Kasumi-1 (cell line): ENCODE measurements at places on chromosomes 1 and 21.

GRCh38 chr1:41365772-41366454 is 4.7 kb downstream of the FOXO6 start:
- no peak for DNase-seq

DNA sequence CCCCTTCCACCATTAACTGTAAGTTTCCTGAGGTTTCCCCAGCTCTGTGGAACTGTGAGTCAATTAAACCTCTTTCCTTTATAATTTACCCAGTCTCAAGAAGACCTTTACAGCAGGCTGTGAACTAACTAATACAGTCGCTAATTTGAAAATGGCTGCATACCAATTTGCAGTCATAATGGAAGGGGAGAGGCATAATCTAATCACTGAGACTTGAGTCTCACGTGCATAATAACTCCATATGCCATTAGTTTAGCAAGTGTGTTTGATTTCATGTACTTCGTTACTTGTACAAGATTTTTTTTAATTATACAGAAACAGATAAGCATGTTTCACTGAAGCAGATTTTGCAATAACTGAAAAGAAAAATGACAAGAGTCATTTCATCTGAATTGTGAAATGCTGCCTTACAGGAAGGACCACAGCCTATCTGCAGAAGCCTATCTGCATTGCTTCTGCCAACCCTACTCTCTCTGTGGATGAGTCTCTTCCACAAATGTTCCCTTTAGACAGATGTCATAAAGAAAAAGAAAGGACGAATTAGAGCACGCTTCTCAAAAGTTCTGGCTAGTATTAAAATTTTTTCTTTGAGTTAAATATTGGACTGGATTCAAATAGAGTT is 99.1 kb downstream of the PTGER3 start:
- DNase-seq = no peak

- DNase-seq = no peak
These were observed 91.4 kb upstream of the CTTNBP2NL start for GRCh38 chr1:112304612-112305011.

DNA sequence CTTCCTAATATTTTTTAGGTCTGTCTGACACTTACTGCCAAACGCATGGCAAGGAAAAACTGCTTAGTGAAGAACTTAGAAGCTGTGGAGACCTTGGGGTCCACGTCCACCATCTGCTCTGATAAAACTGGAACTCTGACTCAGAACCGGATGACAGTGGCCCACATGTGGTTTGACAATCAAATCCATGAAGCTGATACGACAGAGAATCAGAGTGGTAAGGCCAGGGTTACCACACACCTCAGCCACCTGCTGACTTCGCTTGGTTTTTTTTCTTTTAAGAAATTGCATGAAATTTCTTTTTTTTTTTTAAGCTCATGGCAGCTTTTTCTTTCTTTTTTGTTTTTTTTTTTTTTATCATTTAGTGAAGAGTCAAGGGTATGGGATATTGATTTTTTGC is 17.2 kb downstream of the ATP1A1 start:
- no peak for DNase-seq

- DNase-seq = no peak
These were observed 405.3 kb upstream of the PRMT6 start for GRCh38 chr1:106651028-106651762.

- no peak for DNase-seq
These were observed 54.3 kb upstream of the C1orf198 start for GRCh38 chr1:230922620-230923019.

- no peak for DNase-seq
These were observed 132.9 kb upstream of the RAB4A start for GRCh38 chr1:229138058-229138457.

DNA sequence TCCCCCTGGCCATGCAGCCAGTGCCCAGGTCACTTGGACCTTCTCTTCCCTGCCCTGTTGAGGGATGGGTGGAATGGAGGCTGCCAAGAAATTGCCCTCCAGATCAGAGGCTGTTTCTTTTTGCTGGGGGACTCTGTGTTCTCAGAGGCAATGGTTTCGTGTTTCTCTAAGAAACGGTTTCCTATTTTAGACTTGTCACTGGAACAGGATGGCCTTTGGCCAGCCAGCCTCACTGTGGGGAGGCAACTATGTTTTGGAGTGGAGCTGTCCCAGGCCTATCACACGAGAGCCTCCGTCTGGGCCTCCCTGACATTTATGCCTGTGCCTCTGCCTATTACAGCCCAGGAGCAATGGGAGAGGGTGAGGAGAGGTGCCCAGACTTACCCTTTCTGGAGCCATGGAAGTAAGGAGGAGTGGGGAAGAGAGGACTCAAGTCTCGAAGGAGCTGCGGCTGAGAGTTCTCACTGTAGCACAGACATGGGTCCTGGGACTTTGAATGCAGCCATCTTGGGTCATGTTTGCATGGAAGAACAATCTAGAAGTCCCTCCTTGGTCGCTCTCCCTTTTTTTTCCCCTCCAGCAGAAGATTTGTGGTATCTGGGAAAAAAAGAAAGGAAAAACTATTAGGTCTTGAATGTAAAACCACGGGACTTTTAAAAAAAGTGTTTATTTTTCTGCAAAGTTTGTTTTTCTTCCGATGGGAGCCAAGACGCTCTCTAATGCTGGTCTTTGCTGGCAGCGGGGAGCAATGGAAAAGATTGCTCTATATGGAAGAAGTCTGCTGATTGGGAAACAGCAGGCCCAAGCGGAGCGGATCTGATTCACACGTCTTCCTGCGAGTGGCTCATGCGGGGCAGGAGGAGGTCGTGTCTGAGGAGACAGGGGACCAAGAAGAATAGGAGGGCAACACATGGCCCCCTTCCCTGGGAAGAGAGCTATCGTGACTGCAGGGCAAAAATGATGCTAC is 219.2 kb downstream of the FOXD2 start:
- no peak for DNase-seq

GRCh38 chr21:34526618-34527290 is 14.7 kb upstream of the KCNE1 start:
- no peak for DNase-seq

- DNase-seq = no peak
These were observed 12.2 kb downstream of the TXNIP start for GRCh38 chr1:145983960-145984830.

DNA sequence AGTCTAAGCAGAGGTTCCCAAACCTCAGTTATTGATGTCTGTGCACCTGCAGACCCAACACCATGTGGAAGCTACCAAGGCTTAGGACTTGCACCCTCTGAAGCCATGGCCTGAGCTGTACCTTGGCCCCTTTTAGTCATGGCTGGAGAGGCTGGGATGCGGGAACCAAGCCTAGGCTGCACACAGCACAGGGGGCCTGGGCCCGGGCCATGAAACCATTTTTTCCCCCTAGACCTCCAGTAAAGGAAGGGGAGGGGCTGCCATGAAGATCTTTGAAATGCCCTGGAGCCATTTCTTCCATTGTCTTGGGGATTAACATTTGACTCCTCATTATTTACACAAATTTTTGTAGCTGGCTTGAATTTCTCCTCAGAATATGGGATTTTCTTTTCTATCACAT is 265.9 kb downstream of the PDE4B start:
- DNase-seq = no peak

GRCh38 chr1:17020502-17020901 is 8.8 kb upstream of the ATP13A2 start:
- DNase-seq = no peak

DNA sequence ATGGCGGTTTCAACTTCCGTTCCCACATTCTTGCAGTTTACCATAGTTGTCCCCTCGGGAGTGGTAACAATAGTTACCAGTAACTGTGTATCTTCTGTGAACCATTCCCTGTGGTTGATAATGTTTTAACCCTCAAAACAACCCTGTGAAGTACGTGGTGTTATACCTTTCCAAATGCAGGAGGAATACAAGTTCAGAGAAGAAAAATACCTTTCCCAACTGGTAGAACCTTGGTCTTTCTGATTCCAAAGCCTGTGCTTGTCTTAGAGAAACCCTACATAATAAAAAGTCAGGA is 789 bp downstream of the BTF3L4 start:
- no peak for DNase-seq

- DNase-seq = peak; percentile 29
These were observed 648 bp upstream of the ADAR start for GRCh38 chr1:154608397-154609270.

- no peak for DNase-seq
These were observed 174.3 kb downstream of the LYPLAL1 start for GRCh38 chr1:219347921-219348391.

DNA sequence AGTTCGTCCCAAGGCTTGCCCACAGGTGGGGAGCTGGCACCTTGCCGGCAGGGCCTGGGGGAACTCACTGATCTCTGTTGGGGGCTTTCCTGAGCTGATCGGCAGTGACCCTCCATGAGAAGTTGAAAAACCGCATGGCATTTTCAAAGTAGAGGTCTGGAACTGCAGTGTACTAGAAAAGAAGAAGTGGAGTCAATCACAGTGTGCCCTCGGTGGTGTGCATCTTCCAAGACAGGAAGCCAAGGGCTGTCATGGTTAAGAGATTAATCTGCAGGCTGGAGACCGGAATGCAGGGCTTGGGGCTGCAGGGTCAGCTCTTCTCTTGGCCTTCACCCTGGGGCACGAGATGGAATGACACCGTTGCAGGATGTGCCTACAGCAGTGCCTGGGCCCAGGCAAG is 56.8 kb downstream of the ECE1 start:
- DNase-seq = peak; percentile 35

GRCh38 chr1:229412056-229412455 is 21.8 kb downstream of the ACTA1 start:
- DNase-seq = no peak

DNA sequence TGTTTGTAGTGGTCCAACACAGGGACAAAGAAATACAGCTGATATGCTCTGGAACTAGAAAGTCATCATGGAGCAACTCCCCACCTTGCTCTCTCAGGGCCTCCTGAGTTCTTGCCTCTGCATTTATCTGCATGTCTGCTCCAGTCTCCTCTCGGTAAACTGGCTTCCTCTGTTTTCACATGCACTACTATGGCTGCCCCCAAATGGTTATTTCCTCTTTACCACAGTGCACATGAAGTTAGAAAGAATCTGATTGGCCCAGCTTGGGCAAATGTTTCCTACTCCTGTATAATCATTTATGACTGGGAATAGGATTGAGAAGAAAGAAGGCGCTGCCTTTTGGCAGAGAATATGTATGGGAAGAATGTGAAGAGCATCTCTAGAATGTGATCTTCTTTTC is 16.5 kb upstream of the PSMB2 start:
- DNase-seq = peak; percentile 56

GRCh38 chr1:184033711-184034167 is 3.8 kb downstream of the COLGALT2 start:
- no peak for DNase-seq

- no peak for DNase-seq
These were observed 2.3 kb downstream of the DHX9 start for GRCh38 chr1:182841368-182841988.

- no peak for DNase-seq
These were observed 470.6 kb upstream of the ADGRL2 start for GRCh38 chr1:81330111-81330510.

DNA sequence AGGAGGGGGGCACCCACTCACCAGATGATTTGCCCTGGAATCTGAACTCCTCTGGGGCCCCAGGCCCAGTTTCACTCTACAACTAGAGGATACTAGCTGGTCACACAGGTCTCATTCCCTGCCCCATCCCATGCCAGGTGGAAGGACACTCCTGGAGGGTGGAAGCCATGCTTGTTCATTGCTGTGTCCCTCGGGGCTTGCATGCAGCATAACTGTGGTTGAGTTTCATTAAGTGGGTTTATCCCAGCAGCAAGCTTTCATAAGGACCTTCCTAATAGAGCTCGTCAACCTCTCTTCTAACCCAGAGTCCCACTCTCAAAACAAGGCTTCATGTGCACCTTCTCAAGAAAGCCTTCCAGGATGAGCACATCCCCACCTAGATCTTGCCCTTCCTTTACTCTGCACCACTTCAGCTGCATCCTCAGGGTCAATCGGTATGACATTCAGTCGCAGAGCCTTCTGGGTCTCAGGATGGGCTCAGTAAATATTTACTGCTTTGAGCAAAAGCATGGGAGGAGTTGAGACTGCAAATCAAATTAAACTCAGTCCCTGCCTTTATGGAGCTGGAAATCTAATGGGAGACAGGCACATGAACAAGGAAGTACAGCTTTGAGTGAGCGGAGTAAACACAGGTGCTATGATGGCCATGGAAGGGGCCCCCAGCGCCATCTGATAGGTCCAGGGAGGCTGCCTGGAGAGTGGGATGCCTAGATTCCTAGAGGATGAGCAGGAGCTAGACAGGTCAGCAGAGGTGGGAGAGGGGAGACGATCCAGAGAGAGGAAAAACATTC is 32.3 kb downstream of the LAMB3 start:
- DNase-seq = no peak

- no peak for DNase-seq
These were observed 19.3 kb downstream of the TEX38 start for GRCh38 chr1:46690931-46691421.

GRCh38 chr1:98441281-98441680 is 220.2 kb upstream of the SNX7 start:
- DNase-seq = no peak

DNA sequence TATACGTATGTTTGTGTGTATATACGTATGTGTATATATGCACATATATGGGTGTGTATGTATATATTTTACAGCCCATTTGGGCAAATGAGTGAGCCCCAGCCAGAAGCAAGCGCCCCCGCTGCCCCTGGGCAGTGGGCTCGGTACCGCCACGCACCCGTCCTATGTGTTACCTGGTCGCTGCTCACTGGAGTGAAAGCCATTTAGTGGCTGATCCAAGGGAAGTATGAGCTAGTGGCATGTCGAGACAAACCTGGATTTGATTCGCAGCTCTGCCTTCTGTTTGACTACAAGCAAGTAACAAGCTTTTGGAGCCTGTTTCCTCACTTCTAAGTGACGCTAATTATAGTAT is 35.8 kb upstream of the JAK1 start:
- DNase-seq = no peak

- DNase-seq = no peak
These were observed 22.1 kb upstream of the IL19 start for GRCh38 chr1:206748348-206749030.

- no peak for DNase-seq
These were observed 253.1 kb upstream of the IRF2BP2 start for GRCh38 chr1:234862944-234863515.

DNA sequence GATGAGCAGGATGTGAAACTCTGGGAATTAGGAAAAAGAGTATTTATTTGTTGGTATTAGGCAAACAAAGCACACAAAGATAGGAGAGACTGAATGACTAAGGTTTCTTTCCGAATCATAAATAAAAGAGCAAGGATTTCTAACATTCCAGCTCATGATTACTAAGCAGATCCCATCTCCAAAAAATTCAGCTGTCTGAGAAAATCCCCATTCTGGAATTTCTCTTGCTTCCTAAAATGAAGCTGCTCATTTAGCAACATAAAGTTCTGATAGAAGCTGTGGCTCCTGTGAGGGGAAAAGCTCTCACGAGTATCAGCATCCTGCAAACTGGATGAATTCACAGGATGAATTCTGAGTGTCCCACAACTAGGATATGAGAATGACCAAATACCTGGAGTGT is 6.7 kb upstream of the SH2D5 start:
- no peak for DNase-seq

- DNase-seq = no peak
These were observed 17.1 kb upstream of the ZBTB21 start for GRCh38 chr21:42027085-42027821.

DNA sequence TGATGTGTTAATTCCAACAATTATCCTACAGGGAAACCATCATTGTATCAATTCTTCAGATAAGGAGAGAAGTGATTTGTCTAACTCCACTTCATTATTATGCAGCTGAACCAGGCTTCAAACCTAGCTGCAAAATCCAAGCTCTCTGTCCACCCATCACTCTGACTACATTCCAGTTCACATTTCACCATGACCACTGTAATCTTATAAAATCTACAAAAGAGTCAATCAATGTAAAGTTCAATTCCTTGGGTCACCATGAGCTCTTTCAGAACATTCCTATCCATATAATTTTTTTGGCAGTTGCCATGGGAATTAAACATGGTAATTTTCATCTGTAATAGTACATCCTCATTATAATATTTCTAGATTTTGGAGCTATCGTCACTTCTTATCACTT is 100.9 kb downstream of the PLPPR5 start:
- DNase-seq = no peak
